ENCODE measurements at places on chromosomes 3 and 15. TPM values are rescaled to one million over a fixed set of nuclear protein-coding genes. Genes with fewer than 3 reads are reported as not detected.

The LRRC31 gene
- total RNA-seq: not detected

The MAP1A gene
- 132 TPM for total RNA-seq

The SECISBP2L gene
- 29.8 TPM for total RNA-seq

The CHCHD4 gene
- 11.0 TPM for total RNA-seq

The CFAP100 gene
- total RNA-seq: not detected

Data from smooth muscle cell of the umbilical artery (primary cell).